Stimulated activated CD8-positive, alpha-beta memory T cell treated with anti-CD3 and anti-CD28 coated beads, Interleukin-2, amount 100 ng/mL, for 1 hour (primary cell): ENCODE measurements at places on chromosomes 12 and 14.

- DNase-seq, result no peak
These were observed 14.2 kb upstream of the PLXNC1 start for GRCh38 chr12:94133964-94134795.

DNA sequence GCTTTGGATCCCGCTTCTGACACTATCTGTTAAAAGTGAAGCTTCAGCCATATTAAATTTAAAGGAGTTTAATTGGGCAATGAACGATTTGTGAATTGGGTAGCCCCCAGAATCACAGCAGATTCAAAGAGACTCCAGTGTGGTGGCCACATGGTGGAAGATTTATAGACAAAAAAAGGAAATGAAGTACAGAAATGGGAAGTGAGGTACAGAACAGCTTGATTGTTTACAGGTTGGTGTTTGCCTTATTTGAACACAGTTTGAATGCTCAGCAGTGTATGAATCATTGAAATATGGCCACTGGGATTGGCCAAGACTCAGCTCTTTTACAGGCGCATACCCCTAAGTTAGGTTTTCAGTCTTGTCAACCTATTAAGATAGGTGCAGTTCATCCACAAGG lies 21.9 kb downstream of the CCDC91 start:
- DNase-seq, result no peak

- no peak for DNase-seq
These were observed 75.2 kb upstream of the DNM1L start for GRCh38 chr12:32603858-32604257.

DNA sequence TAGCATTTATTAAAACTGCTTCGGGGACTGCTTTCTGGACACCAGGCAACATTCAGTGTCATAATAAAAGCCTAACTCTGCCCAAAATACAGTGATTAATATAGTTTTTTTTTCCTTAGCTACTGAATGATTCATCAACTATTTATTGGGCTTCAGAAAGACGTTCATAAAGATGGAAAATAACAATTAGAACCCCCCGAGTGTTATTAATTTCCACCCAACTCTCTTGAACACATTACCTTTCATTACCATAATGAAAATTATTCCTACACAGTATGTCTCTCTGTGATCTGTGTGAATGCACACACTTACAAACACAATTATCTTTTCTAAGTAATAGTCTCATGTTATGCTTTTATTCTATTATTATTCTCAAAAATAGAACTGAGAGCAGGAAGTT lies 473.0 kb downstream of the ADAMTS20 start:
- DNase-seq, result no peak

DNA sequence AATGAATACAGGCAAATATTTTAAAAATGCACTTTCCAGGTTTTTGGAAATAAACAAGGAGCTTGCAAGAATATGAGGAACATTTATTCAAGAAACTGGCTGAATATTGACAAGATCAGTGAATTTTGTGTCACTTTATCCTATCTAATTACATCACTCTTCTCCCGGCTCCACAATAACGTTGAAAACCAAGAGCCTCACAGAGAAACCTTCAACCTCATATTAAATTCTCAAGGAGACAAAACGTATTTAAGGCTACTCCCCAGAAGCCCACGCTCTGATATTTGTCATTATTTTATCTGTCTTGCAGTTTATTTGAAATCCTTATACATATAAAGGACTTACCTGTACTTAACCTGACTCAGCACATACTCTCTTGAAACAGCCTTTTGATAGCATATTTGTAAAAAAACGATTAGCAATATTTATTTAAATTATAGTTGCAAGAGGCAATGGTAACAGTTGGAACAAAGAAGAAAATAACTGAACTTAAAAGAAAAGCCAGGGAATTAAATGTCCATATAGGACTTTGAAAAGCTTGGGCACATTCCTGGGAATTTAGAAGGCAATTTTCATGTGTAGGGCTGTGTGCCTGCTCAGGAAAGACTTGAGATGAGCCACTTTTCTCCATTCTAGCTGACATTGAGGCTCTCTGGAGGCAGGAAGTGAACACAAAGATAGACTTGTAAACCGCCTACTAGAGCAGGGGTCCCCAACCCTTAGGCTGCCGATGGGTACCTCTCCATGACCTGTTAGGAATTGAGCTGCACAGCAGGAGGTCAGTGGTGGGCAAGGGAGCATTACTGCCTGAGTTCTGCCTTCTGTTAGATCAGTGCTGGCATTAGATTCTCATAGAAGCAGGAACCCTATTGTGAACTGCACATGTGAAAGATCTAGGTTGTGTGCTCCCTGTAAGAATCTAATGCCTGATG lies 636.4 kb downstream of the SLC16A7 start:
- no peak for DNase-seq

DNA sequence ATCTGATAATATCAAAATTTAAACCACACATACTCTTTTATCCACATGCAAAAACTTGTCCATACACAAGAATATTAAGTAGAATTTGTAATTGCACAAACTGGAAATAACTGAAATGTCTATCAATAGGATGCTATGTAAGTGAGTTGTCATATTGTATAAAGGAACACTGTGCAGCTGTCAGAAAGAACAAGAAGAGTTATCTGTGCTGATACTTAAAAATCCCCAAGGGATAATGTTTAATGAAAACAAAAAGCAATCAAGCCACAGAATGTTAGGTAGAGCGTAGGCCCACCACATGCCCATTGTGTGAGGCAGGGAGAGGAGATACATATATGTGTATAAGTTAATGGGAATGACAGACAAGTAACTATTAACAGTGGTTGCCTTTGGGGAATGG lies 25.9 kb upstream of the HIGD1C start:
- DNase-seq, result no peak

- DNase-seq, result no peak
These were observed 110.0 kb downstream of the EFCAB11 start for GRCh38 chr14:89844508-89844907.

- no peak for DNase-seq
These were observed 56.7 kb upstream of the BICD1 start for GRCh38 chr12:32049956-32050355.

DNA sequence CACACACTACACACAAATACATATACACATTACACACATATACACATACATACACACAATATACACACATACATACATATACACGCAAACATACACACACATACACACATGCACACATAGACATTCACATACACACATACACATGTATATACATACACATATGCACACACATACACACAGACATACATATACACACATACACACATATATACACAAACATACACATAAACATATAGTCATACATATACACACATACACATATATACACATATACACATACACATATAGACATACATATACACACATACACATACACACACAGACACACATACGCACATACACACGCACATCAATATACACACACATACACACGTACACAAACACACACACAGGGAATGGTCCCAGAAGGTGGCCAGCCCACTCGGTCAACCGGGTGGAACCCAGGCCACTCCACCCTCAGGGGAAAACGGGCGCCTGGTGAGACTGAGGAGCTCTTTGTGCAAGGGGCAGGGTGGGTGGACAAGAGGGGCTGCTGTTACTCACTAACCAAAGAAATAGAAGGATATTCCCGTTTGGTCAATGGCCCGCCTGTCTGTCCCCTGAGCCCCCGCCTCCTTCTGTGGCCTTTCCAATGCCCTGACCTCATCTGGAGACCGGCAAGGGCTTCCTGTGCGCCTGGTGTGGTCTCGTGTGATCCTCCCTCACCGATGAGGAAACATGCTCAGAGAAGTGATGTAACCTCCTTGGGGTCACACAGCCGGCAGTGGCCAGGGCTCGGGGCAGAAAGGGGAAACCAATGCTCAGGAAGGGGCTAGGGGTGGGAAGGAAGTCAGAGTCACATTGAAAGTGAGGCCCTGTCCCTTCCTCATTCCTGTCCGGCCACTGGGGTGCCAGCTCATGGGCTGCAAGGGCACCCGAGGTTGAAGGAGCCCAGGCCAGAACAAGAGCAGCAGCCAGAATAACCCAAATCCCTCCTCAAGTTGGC lies 5.3 kb downstream of the TRPV4 start:
- DNase-seq, result no peak

DNA sequence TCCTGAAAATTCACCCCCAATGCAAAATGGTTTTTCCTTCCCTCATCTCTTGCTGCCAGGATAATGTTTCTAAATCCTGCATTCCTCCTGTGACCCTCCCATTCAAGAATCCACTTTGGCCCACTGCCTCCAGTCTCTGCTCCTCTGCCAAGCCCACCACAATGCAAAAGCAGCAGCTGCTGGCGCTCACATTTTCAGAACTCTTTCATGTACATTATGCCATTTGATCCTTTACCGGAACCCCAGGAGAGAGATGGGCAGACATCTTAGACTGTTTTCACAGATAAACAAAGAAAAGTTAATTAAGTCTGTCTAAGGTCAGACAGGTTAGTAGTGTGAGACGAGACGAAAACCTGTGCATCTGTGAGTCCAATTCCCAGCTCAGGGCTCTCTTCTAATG lies 12.9 kb downstream of the LRIG3 start:
- no peak for DNase-seq

- DNase-seq, result no peak
These were observed 14.8 kb upstream of the LRRC9 start for GRCh38 chr14:59905188-59905587.

- DNase-seq, result no peak
These were observed 138.7 kb upstream of the PLEKHA5 start for GRCh38 chr12:18990856-18991255.

GRCh38 chr14:51008446-51008845 lies 64.2 kb upstream of the PYGL start:
- no peak for DNase-seq

DNA sequence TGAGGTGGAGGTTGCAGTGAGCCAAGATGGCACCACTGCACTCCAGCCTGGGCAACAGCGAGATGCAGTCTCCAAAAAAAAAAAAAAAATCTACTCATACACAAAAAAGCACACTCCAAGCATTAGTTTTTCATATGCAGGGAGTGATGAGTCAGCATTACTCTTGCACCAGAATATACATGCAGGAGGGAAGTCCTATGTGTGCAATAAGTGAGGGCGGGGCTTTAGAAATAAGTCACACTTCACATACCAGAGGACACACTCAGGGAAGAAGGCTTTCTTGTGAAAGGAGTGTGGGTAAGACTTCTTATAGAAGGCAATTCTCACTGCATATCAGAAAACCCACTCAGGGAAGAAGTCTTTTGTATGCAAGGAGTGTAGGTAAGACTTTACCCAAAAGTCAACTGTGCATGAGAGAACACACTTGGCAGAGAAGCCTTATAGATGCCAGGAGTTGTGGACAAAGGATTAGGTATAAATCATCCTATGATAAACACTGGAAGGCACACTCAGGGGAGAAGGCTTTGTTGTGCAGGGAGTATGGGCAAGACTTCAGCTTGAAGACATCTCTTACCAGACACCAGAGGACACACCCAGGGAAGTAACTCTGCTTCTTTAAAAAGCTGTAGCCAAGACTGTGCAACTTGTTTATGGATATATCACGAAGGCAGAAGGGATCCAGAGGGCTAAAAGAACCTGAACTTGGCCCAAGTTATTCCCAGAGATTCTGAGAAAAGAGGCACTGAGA lies 50.5 kb downstream of the ATF7 start:
- no peak for DNase-seq

- DNase-seq, result no peak
These were observed 360.1 kb upstream of the TBX3 start for GRCh38 chr12:115044073-115044472.

DNA sequence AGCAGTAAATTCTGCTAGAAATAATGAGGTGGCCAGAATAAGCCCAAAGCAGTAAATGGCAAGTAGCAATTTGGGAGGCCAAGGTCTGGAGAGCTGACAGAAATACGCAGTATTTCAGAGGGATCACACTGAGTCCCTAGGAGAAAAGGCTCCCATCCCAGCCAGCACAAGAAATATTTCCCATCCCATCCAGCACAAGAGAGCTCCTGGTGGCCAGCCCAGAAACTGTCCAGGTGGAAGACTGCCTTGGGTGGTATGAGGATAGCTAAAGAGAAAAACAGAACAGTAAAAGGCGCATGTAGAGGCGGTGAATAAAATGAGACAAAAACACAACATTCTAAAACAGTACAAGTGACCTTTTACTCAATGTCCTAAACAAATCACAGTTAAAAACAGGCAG lies 120.7 kb downstream of the HECTD4 start:
- no peak for DNase-seq

- DNase-seq, result no peak
These were observed 116.6 kb downstream of the ETV6 start for GRCh38 chr12:11765817-11766794.
